ENCODE measurements at places on chromosomes 6 and 20.
A peak's percentile ranks its signal among the peaks of the same experiment; 100 is the strongest.

DNA sequence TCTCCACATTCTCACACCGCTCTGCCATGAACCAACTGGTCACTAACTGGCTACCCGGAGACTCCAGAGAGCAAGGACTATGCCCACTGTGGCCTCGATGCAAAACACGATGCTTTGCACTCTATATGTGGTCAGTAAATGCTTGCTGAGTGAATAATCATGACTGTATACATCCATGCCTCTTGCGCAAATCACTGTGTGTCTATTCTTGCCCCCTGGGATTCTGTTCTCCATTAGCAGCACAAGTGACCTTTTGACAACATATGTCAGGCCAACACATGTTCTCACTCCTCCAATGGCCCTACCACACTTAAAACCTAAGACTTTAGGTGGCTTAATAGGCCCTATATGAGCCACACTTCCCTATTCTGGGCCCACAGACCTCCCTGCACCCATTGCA, 16.9 kb downstream of the KIF16B start:
- no peak for DNase-seq

DNA sequence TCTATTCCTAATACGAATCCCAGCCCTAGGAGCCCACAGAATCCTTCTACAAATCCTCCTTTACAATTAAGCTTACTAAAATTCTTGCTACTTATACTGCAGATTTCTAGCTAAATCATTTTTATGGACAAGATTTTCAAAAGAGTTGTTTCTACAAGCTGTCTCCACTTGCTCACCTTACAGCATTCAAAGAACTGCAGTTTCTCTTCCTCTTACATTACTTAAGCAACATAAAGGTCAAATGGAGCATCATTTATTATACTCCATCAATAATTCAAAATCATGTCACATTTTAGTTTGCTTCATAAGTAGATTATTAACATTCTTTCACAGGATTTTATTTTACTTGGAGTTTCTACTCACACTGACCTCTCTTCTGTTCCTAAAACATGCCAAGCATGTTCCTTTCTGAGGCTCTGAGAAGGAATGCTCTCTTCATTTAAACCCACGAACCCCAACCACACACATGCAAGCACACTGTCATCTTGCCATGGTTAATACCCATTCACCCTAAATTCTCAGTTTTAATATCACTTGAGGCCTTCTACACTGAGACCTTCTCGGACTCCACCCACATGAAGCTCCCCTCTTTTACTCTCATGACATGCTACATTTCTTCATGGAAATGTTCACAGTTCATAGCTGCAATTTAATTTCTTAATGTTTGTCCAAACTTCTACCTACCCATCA, 388.2 kb downstream of the TBC1D32 start:
- DNase-seq = no peak

- no peak for DNase-seq
Observed at GRCh38 chr6:128135325-128135724, 234.5 kb upstream of the THEMIS start.

GRCh38 chr6:170461556-170462365, 91.3 kb downstream of the PSMB1 start:
- DNase-seq = no peak

DNA sequence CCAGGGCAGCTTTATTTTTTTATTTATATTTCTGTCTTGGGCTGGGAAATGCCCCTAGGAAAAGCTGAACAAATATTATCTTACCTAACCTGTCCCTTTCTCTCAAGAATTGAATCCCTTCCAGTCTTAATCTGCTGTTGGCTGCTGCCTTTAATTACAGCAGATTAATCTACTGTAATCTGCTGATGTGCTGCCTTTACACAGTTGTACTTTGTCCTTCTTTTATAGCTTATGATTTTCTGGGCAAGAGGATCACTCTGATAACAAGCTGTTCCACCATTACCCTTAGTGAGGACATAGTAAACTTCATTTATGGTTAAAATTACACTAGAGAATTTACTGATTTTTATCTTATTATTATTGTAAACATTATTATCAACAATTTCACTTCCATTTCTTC, 234.5 kb upstream of the MAN1A1 start:
- DNase-seq = no peak

DNA sequence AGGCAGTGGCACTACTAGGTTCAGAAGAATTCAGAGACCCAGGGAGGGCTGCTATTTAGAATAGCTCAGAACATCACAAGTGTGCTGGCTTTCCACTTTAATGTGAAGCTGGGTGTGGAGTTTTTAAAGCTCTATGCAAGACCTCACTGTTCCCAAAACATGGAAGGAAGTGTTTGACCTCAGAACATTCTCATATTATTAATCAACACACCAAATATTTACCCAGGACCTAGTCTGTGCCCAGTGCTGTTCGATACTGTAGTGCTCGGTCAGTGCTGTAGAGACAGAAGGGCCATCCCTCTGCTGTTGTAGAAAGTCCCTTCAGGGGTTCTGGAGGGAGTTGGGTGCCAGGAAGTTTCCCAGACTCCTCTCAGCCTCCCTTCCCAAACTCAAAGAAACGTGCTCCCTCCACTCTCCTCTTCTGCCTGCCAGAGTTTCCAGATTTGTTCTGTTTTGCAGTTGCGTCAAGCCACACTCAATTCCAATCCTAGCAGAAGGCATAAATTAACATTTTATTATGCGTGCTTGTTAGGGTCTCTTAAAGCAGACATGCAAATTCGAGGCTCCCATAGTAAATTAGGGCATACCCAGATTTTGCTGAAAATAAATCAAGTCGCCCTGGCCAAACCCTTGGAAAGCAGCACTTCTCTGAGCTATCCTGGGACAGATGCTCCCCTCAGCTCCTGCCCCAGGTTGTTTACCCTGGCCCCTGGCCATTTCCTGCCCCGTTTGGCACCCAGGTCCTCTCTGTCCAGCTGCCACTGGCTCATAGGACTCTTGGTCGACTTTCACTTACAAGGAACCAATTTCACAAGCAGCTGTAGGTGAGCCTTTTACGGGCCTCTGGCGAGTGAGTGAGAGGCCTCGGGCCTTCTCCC, 248.6 kb downstream of the HIVEP2 start:
- no peak for DNase-seq

- no peak for DNase-seq
Observed at GRCh38 chr6:14785493-14785790, 460.4 kb upstream of the JARID2 start.

- no peak for DNase-seq
Observed at GRCh38 chr20:24185791-24186190, 197.2 kb upstream of the GGTLC1 start.

- no peak for DNase-seq
Observed at GRCh38 chr20:19453862-19454261, 241.4 kb downstream of the SLC24A3 start.

DNA sequence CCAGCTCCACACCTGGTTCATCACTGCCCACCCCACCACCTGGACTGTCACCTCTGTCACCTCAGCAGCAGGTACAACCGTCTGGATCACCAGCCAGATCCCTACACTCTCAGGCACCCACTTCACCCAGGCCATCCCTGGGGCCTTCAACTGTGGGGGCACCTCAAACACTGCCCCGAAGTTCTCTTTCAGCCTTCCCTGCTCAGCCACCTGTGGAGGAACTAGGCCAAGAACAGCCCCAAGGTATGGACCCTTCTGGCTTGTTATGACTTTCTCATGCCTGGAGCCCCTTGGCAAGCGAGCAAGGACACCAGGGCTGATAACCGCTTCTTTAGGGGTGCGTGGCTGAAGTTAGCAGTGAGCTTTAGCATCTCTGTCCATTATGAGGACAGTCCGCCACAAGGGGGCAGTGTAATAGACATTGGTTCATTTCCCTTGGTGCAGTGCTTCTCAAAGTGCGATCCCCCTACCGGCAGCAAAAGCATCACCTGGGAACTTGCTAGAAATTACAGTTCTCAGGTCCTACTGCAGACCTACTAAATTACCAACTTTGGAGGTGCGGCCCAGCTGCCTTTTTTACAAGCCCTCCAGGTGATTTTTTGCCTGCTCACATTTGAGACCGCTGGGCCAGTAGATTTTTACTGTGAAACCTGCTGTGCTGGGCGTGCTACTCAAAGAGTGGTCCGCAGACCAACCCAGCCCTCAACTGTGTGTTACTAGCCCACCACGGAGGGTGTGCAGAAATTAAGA, 32.5 kb downstream of the PNPLA1 start:
- peak; percentile 87 for DNase-seq

DNA sequence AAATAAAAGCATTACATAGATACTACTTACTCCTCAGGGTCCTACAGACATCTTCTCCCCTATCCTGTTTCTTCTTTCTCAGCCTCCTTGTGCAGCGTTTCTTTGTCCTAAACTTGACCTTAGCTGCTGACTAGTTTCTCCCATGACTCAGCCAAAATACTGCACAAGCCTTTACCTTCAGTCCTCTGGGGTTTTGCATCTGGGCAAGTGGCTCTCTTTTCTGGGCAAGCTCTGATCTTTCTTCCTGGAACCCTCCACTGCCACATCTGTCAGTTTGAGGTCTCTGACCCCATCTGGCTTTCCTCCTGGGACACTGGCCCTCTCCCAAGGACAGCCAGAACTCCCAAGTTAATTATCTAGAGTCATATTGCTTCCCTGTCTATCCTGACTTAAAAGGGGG, 838.4 kb downstream of the DHX35 start:
- DNase-seq = peak; percentile 56

GRCh38 chr6:20605061-20605460, 70.8 kb downstream of the CDKAL1 start:
- no peak for DNase-seq

DNA sequence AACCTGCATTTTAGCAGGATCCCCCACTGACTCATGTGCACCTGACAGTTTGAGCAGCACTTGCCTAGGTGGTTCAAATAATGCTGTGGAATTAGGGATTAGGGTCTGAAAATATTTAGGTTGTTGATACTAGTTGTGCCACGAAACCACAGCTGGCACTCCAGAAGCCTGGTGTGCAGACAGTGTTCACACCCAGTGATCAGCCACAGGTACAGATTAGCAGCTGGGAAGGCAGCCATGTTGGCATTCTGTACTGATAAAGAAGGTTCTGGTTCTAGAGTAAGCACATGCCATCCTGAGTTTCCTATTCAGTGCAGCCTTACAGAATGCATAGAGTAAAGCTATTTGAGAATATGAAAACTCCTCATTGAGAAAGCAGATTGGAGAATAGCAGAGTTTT, 30.1 kb downstream of the TMEM74B start:
- no peak for DNase-seq

DNA sequence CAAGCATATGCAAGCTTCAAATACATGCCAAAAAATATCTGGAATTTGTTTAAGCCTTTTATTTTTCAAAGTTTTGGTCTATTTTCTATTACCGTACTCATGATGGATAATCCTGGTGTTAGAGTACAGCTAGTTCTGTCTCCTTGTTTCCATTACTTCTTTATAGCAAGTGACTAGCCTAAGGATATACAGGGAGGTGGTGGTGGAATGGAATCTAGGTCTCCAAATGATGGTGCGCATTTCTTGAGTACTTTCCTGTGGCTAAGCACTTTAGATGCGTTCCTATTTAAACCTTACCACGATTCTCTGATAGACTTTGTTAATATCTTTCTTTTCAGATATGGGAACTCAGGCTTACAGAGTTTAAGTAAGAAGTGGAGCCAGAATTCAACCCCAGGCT, 3.5 kb downstream of the SLC16A10 start:
- DNase-seq = no peak

GRCh38 chr20:57743450-57744095, 33.8 kb upstream of the PMEPA1 start:
- DNase-seq = no peak

DNA sequence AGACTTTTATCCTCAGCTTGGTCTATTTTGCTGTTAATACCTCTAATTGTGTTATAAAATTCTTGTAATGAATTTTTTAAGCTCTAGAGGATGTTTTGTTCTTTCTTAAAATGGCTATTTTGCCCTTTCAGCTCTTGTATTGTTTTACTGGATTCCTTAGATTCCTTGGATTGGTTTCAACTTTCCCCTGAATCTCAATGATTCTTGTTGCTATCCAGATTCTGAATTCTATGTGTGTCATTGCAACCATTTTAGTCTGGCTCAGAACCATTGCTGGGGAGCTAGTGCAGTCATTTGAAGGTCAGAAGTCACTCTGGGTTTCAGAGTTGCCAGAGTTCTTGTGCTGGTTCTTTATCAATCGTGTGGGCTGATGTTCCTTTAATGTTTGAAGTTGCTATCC, 37.1 kb downstream of the OTOR start:
- no peak for DNase-seq

GRCh38 chr6:163232649-163233048, 181.9 kb upstream of the QKI start:
- no peak for DNase-seq

DNA sequence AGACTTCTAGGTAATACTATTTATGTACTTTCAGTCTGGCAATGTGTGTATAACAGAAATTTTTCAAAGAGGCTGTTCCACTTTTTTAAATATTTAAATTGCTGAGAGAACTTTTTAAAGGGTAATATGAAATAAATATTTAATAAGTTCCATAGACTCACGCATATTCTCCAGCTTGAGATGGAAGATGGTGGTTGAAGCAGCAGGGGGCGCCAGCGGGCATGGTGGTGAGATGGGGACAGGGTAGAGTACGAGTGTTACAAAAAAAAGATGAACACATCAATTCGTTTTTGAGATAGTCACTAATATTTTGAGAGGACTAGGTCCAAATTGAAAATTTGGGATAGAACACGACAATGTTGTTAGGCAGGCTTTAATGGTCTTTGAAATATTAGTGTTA, 68.4 kb downstream of the RSPO3 start:
- DNase-seq = no peak

DNA sequence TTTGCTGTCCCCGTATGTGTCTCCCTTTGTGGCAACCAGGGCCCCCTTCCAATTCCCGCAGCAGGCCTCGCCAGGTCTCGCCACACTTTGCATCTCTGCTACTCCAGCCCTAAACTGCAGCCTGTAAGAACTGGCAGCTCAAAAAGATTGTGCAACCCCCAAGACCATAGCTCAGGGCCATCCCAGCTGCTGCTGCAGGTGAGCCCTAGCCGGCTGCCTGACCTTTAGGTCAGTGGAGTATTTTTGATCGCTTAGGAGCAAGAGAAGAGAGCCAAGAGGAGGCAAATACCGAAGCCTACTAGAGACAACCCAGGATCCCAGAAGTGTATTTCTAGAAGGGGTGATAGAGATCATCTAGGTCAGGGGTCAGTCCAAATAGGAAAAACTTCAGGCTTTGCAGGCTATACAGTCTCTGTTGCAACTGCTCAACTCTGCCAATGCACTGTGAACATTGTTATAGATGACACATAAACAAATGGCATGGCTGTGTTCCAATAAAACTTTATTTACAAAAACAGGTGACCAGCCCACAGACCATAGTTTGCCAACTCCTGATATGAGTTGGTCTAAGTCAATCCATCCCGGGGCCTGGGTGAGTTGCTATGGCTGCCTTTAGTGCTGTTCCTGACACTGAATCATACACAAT, 138.4 kb downstream of the EYA2 start:
- no peak for DNase-seq

DNA sequence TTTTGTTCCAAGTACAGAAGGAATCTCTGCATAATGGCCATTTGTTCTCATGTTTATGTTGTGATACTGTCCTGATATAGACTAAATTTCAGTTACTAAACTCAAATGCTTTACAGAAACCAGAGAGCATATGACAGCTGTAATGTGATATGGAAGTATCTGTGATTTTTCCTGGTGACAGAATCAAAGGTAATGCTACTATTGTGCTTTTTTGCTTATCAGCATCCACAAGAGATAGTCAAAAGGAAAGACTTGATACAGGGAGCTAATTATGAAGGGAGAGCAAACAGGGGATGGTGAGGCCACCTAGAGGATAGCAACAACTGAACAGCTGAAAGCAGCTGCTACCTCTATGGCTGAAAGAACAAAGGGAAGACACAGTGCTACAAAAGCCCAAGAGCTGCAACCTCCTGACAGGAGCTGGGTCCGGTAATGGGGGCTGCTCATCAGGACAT, 181.4 kb downstream of the PHF3 start:
- DNase-seq = peak; percentile 34

Data from GM03348 (cell line).